ENCODE measurements at places on chromosomes 3 and 15. TPM values are rescaled to one million over a fixed set of nuclear protein-coding genes. Genes with fewer than 3 reads are reported as not detected.

P2RY14 gene
- 1.9 TPM for total RNA-seq

GRCh38 chr15:89360294-89360971, 25.8 kb upstream of the POLG start:
- H3K4me3 ChIP-seq, result no peak overlapping the region
- no peak for DNase-seq
- H3K27me3 ChIP-seq, result peaks cover 97% of the 10 kb centered on the region
- peaks cover 5% of the 10 kb centered on the region for H3K4me1 ChIP-seq

- H3K27me3 ChIP-seq, result no peaks in the 10 kb centered on the region
- no peaks in the 10 kb centered on the region for H3K36me3 ChIP-seq
- no peak overlapping the region for H3K27ac ChIP-seq
- no peak overlapping the region for H3K4me3 ChIP-seq
- no peaks in the 10 kb centered on the region for H3K4me1 ChIP-seq
Measured at GRCh38 chr3:140627756-140628155, 50.1 kb upstream of the TRIM42 start.

C15orf62 gene
- 2.0 TPM for total RNA-seq

DNA sequence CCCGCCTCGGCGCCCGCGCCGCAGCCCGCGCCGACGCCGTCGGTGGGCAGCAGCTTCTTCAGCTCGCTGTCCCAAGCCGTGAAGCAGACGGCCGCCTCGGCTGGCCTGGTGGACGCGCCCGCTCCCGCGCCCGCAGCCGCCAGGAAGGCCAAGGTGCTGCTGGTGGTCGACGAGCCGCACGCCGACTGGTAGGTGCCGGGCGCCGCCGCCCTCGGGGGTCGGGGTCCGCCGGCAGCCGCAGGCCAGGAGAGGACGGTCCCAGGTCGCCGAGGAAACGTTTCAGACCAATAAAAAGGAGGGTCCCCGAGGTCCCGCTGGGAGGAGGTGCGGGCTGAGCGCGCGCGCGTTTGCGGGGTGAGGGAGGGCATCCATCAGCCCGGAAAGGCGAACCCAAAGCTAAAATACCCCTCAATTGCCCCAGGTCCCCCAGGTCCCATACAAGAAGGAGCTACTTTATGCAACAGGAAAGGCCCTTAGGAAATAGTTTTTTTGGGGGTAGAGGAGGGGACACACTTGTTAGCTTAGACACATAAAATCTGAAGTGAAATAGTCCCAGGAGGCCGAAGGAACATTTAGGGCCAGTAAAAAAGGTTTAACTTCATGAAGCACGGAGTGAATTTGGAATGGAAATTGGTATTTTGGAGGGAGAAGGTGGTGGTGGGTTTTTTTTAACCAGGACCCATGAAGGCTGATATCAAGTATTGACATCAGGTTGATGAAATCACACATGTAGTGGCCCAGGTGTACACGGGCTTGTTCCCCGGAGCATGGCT, 739 bp downstream of the SYN2 start:
- no peaks in the 10 kb centered on the region for H3K4me1 ChIP-seq
- DNase-seq, result no peak
- H3K27me3 ChIP-seq, result peaks cover 7% of the 10 kb centered on the region
- no peaks in the 10 kb centered on the region for H3K36me3 ChIP-seq
- H3K4me3 ChIP-seq, result peak overlapping the region; percentile 74

GRCh38 chr3:177110895-177111294, 86.4 kb downstream of the TBL1XR1 start:
- H3K4me1 ChIP-seq, result no peaks in the 10 kb centered on the region
- no peak overlapping the region for H3K4me3 ChIP-seq
- H3K27me3 ChIP-seq, result no peaks in the 10 kb centered on the region
- no peak for DNase-seq

DNA sequence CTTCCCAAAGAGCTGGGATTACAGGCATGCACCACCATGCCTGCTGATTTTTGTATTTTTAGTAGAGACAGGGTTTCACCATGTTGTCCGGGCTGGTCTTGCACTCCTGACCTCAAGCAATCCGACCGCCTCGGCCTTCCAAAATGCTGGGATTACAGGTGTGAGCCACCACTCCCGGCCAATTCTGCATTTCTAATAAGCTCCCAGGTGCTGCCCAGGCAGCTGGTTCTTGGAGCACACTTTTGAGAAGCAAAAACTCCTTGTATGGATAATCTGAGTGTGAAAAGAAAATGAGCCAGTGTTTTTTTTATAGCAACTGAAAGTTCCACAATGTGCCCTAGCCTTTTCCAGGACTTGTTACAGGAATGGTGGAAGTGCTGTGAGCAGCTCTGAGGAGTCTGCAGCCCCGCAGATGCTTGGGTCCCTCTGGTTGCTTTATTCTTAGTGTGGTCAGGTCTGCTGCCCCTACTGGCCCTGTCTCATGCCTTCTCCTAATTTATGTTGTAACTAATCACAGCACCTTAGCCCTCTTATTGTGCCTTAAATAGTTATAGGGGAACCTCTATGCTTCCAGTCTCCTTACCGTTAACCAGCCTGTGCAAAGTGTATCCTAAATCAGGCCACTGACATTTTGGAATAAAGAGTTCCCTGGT, 13.5 kb upstream of the KCNAB1 start:
- no peaks in the 10 kb centered on the region for H3K4me1 ChIP-seq
- no peak overlapping the region for H3K27ac ChIP-seq
- H3K4me3 ChIP-seq, result no peak overlapping the region
- H3K27me3 ChIP-seq, result no peaks in the 10 kb centered on the region
- no peak for DNase-seq

DNA sequence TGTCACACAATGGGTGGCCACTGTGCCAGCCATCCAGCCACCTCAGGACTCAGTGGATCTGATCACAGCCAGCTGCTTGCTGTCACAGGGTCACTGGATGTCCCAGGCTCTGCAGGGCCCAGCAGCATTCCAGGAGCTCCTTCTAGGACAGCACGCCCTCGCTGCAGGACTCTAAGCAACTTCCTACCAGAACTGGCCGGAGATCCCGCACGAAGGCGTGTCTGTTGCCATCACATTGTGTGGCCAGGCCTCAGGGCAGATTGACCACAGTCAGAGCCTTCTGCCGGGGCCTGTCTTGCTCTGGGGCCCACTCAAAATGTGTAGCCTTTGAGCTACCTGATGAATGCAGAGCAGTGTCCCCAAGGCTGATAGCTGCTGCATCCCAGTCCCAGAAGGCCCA, 24.6 kb downstream of the DNAJB8 start:
- no peak for DNase-seq
- no peaks in the 10 kb centered on the region for H3K36me3 ChIP-seq
- no peak overlapping the region for H3K4me3 ChIP-seq
- no peaks in the 10 kb centered on the region for H3K27me3 ChIP-seq
- H3K4me1 ChIP-seq, result no peaks in the 10 kb centered on the region

DNA sequence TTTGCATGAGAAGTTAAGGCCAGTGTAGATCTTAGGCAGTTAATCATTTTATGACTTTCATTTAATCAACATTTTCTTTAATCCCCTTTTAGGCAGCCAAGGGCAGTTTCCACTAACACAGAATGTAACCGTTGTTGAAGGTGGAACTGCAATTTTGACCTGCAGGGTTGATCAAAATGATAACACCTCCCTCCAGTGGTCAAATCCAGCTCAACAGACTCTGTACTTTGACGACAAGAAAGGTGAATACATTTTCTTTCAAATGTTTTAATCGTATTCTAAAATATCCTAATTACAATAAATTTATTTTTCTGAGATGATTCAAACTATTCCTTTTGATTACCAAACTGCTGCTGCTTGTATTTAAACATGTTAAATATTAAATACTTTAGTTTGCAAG, 843.2 kb downstream of the CADM2 start:
- H3K36me3 ChIP-seq, result peaks cover 4% of the 10 kb centered on the region
- no peak overlapping the region for H3K4me3 ChIP-seq
- H3K4me1 ChIP-seq, result no peaks in the 10 kb centered on the region
- H3K27ac ChIP-seq, result no peak overlapping the region

- H3K4me1 ChIP-seq, result no peaks in the 10 kb centered on the region
- H3K27me3 ChIP-seq, result no peaks in the 10 kb centered on the region
- H3K27ac ChIP-seq, result no peak overlapping the region
- no peak for DNase-seq
- no peaks in the 10 kb centered on the region for H3K36me3 ChIP-seq
Measured at GRCh38 chr3:61252836-61253235, 1.6 kb upstream of the FHIT start.

- H3K27ac ChIP-seq, result no peak overlapping the region
- no peaks in the 10 kb centered on the region for H3K27me3 ChIP-seq
Measured at GRCh38 chr15:85312929-85313331, 67.5 kb upstream of the AKAP13 start.

DNA sequence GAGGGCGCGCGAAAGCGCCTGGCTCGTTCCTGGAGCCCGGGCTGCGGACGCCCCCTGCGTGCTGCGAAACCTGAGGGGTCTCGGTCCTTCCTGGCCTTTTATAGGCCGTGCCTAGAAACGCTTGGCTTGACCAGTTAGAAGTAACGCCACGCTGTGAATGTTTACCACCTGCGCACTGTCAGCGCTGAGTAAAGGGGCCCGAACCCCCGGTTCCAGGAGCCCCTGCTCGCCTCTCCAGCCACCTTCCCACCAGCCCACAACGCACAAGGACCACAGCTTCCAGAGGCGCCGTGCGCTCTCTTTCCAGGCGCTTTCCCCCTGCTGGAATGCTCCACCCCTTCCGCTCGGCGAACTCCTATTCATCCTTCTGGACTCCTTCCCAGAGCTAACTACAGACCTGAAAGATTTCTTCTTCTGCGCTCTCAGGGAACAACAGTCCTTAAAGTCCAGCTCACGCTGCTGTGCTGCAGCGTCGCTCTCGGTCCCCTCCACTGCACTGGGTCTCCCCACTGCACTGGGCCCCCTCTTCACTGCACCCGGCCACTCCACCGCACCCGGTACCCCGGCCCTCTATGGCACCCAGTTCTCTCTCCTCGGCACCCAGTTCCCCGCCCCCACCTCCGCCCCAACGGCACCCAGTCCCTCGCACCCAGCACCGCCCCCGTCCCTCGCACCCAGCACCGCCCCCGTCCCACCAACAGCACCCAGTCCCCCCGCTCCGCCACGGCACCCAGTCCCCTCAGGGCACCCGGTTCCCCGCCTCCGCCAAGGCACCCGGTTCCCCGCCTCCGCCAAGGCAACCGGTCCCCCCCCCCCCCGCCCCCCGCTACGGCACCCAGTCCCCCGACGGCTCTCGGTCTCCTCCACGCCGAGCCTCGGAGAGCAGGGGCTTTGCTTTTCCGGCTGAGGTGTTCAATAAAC, 69.8 kb downstream of the SQOR start:
- peak overlapping the region; percentile 47 for H3K4me3 ChIP-seq
- H3K27me3 ChIP-seq, result no peaks in the 10 kb centered on the region
- no peak for DNase-seq
- no peak overlapping the region for H3K27ac ChIP-seq

DNA sequence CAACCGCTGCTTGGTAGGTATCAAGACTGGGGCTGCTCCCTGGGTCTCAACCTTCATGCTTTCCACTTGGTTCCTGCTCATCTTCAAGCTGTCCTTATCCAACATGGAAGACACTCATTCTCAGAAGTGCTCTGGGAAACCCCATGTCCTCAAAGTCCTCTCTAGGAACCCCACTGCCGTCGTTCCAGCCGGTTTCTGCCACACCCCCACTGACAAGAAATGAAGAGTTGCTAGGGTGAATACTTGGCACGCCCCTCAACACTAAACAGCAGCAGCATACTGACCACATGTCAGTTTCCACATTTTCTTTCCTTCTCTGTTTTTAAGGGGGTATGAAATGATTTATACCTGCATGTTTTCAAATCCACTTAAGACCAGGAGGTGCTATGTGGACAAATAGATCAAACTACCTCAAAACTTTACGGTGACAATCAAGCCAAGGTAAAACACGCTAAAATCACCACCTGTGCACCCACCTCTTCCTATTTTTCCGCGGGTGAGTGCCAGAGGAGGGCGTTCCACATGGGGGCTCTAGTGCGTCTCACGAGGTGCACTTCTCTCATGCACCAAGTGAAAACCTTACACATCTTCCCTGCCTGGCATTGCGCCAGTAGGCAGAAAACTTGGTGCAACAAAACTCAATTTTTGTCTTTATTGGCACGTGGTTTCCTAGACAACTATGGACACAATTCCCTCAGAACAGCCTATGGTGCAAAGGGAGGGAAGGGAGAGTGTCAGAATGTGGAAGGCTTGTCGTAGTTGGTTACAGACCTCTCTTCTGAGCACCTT, 125.1 kb downstream of the TJP1 start:
- no peak overlapping the region for H3K27ac ChIP-seq
- H3K4me3 ChIP-seq, result no peak overlapping the region
- DNase-seq, result no peak
- H3K27me3 ChIP-seq, result no peaks in the 10 kb centered on the region
- H3K36me3 ChIP-seq, result peaks cover 3% of the 10 kb centered on the region
- no peaks in the 10 kb centered on the region for H3K4me1 ChIP-seq

- H3K27ac ChIP-seq, result no peak overlapping the region
- H3K4me3 ChIP-seq, result no peak overlapping the region
- H3K27me3 ChIP-seq, result no peaks in the 10 kb centered on the region
- no peaks in the 10 kb centered on the region for H3K36me3 ChIP-seq
- DNase-seq, result no peak
Measured at GRCh38 chr3:113649174-113649845, 47.1 kb downstream of the USF3 start.

ACKR4 gene
- total RNA-seq, result 1.6 TPM

DNA sequence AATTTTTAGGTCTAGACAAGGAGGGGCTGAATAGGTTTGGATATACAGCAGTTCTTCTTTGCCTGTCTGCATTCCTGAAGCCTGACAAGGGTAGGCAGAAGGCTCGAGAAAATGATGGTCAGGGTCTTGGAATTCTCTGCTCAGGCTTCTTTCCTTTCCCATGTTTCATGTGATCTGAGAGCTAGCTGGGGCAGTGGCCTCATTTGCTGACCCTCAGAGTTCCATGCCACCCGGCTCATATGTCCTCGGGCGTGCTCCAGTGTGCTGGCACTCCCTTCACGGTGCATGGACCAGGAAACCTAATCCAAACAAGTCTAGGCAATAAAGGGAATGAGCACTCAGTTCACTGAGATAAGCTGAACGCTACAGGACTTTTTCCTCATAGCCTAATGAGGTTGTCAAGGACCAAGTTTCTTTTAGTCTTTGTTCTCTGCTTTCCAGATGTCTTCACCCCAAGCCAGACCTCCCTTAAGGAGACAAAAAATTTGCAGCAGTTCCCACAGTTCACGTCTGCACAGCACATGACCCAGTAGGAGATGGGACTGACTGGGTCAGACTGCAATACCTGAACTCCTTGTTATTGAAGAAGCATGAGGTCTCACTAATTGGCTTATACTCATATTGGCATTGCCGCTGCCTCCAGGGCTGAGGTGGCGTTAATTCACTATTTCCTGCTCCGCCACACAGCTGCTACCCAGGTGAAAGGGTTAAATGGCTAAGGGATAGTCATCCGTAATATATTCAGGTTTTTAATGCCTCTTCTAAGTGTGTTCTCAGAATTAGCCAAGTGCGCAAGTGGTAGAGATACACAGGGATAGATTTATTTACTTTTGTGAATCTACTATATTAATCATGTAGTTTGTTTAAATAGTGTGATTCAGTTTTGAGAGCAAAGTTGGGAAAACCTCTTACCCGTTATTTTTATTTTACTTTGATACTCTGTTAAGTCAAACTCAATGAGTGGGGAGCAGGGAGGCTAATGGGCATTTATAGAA, 15.3 kb upstream of the RTP4 start:
- DNase-seq, result no peak
- H3K36me3 ChIP-seq, result no peaks in the 10 kb centered on the region
- H3K4me1 ChIP-seq, result no peaks in the 10 kb centered on the region
- no peaks in the 10 kb centered on the region for H3K27me3 ChIP-seq
- H3K4me3 ChIP-seq, result no peak overlapping the region
- H3K27ac ChIP-seq, result no peak overlapping the region
